ENCODE measurements at places on chromosomes 1 and 21.

GRCh38 chr1:158611916-158612315 lies 6.8 kb downstream of the OR10Z1 start:
- no peak for DNase-seq

DNA sequence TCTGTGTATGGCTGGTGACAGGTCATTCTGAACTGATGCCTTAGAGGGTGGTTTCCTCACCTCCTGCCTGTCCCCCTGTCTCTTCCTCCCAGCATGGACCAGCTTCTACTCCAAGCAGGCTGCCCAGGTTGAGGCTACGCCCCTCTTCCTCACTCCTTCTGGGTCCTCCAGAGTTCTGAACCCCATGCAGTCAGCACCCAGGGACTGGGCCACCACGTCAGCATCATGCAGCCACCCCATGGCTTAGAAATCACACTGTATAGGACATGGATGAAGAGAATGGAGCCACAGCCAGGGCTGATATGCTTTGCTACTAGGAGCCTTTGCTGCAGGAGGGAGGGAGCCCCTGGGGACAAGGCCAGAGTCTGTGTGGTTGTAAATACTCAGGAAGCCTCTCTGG lies 8.3 kb downstream of the FOXO6 start:
- no peak for DNase-seq

DNA sequence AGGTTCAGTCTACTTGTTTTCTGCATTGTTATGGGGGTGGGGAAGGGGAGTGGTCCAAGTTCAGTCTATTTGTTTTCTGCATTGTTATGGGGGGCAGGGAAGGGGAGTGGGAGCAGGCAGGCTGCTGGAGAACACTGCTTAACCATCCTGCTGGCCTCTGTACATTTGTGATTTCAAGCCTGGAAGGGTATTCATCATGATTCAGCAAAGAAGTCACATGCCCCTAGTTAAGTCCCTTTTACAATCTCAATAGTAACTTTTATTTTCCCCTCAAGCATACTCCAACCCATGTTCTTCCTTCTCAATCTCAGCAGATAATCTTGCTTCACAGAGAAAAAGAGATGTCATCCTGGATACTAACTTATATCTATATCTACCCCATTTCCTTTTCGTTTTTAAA lies 7.9 kb downstream of the LYST start:
- DNase-seq: no peak

GRCh38 chr1:192628396-192629057 lies 7.4 kb upstream of the RGS13 start:
- DNase-seq: no peak

DNA sequence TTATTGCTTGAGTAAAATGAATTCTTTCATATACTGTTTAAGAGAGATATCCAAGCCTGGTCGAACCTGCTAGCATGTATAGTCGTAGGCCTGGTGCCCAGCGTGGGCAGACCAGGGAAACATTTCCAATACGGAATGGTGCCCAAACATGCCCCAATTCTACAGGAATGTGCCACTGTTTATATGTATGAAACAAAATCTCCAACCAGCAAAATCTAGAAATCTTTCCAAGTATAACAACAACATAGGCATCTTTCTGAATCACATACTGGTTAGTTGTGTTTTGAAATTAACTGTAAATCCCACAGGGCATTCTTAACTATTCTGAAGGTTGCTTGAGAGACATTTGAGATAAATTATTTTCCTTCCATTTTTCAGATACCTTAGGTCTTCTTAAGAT lies 17.0 kb upstream of the ABCD3 start:
- DNase-seq: no peak

DNA sequence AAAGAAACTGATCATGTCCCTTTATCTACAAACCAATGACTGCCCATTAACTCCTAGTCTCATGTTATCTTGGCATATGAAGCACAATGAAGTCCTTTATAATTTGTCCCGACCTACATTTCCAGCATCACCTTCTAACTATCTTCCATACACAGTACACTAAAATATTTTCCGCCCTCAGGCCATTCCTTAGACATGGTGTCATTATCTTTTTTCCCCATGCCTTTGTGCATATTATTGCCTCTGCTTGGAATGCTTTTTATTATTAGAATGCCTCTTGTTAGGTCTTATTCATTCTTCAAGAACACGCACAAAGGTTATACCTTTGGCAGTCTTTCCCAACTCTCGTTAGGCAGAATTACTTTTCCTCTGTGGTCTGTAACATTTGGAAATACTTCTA lies 39.6 kb downstream of the ATG4C start:
- no peak for DNase-seq

- DNase-seq: no peak
Observed at GRCh38 chr1:101603726-101604125, 366.9 kb downstream of the S1PR1 start.

- DNase-seq: no peak
Observed at GRCh38 chr21:41848958-41849580, 30.1 kb downstream of the PRDM15 start.

DNA sequence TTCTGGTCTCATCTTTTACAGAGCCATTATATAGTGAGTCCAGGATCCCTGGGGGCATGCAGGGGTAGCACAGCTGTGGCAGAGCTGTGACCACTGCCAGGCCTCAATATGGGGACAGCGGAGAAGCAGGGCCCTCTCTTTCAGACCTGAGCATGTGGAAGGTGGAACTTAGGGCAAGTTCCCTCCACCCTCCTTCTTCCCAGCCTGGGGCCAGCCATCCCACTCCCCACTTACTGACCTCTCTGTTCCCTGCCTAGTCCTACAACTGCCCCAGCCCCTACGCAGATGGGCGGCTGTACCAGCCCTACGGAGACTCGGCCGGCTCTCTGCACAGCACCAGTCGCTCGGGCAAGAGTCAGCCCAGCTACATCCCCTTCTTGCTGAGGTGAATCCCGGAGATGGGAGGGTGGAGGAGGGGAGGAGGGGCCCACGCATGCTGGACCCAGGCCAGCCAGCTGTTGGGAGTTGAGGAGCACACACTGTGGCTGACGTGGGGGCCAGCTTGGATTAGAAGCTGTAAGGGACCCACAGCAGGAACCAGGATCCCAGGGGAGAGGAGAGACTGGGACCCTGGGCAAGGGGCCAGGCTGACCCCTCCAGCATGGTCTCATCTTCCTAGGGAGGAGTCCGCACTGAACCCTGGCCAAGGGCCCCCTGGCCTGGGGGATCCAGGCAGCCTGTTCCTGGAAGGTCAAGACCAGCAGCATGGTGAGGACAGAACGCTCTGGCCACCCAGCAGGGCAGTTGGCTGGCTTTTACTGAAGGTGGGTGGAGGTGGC lies 10.7 kb downstream of the PSRC1 start:
- DNase-seq: no peak

DNA sequence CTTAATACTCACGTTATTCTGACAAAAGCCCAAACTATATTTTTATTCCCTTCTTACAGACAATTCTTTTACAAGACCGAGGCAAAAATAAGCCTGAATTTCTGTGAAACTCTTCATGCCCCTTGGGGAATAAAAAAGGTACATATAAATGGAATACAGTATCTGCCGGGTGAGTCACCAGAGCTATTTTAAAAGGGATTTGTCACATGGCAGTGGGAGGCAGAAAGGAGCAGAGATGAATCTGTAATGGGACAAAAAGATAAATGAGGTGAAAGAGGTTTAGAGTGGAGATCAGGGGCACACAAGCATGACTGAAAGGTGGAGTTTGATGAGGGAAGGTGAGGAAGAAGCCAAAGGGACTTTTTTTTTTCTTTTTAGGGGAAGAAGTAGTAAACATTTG lies 8.8 kb downstream of the XCL1 start:
- no peak for DNase-seq

DNA sequence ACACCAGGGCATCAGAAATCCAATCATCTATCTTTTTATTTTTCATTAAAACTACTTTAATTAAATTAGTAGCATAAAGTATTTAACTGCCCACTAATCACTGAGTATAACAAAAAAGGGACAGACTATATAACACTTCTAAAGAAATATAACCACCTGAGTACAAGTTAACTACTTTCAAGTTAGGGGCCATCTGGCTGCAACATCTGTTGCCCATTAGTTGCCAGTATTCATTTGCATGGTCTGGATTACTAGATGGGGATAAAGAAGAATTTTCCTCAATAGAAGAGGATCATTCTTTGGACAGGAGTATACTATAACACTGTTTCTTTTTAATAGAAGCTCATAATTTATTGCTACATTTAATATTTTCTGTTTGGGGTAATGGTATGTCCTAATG lies 446.4 kb downstream of the AMY1C start:
- no peak for DNase-seq

DNA sequence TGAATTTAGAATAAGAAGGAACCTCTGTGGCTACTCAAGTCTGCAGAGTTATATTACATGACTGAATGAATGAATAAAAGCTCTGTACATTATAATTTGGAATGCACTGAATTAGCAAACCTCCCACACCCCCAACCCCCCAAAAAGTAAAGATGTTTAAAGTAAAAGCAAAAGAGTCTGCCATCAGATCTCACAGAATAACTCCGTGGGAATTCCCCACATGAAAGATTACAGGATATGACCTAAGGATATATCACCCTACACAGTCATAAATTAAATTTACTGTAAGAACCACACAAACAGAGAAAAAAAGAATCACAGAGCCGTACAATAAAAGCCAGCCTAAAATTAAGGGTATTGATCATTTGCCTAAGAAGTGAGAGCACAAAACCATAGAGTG lies 587.3 kb downstream of the PTPRC start:
- DNase-seq: no peak

- no peak for DNase-seq
Observed at GRCh38 chr21:20641241-20641640, 357.0 kb upstream of the NCAM2 start.

- DNase-seq: no peak
Observed at GRCh38 chr1:31883357-31883942, 54.7 kb downstream of the PTP4A2 start.

DNA sequence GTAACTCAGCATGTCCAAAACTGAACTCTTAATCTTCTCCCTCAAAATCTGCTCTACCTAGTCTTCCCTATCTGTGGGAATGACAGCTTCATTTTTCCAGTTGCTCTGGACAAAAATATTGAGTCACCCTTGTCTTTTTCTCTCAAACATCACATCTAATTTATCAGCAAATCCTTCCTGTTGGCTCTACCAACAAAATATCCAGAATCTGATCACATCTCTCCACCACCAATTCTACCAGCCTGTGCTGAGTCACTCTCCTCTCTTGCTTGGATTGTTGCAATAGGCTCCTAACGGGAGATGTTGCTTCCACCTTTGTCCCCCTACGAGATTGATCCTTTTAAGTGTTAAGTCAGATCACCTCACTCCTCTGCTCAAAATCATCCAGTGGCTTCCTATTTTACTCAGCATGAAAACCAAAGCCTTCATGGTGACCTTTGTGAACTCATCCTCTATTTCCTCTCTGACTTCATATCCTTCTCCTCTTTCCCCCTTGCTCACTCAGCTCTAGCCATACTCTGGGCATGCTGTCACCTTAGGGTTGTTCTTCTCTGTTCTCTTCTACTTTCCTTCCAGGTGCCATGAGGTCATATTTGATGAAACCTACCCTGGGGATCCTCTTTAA lies 21.5 kb upstream of the SMYD2 start:
- DNase-seq: no peak

GRCh38 chr1:26079178-26079563 lies 11.7 kb upstream of the TRIM63 start:
- DNase-seq: no peak

DNA sequence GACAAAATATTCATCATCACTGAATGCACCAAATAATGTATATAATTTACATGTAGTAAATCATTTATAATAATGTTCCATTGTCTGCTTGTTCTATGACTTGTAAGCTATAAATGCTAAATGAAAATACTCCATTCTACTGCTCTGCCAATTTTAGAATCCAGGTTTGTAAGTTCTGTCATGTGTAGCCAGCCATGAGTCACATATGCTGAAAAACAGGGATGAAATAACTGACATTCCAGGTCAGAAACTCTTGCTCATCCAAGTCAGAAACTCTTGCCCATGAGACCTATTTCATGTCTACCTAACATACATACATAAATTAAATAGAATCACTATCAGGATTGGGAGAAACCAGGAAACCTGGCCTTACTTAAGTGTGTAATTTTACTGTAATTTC lies 95.6 kb downstream of the ASH1L start:
- no peak for DNase-seq

GRCh38 chr21:42314616-42315295 lies 453 bp downstream of the TFF3 start:
- no peak for DNase-seq

- DNase-seq: no peak
Observed at GRCh38 chr1:17213148-17213781, 8.3 kb downstream of the PADI1 start.

GRCh38 chr1:85449356-85449755 lies 15.6 kb downstream of the DDAH1 start:
- no peak for DNase-seq

All from cerebellar nuclear complex (tissue), 1 donor.